Foreskin keratinocyte (primary cell): ENCODE measurements at places on chromosomes 6 and 20. TPM values are rescaled to one million over a fixed set of nuclear protein-coding genes. Genes with fewer than 3 reads are reported as not detected.

GRCh38 chr6:27893836-27894807 is 18.1 kb downstream of the OR2B2 start:
- peak; percentile 93 for DNase-seq

DNA sequence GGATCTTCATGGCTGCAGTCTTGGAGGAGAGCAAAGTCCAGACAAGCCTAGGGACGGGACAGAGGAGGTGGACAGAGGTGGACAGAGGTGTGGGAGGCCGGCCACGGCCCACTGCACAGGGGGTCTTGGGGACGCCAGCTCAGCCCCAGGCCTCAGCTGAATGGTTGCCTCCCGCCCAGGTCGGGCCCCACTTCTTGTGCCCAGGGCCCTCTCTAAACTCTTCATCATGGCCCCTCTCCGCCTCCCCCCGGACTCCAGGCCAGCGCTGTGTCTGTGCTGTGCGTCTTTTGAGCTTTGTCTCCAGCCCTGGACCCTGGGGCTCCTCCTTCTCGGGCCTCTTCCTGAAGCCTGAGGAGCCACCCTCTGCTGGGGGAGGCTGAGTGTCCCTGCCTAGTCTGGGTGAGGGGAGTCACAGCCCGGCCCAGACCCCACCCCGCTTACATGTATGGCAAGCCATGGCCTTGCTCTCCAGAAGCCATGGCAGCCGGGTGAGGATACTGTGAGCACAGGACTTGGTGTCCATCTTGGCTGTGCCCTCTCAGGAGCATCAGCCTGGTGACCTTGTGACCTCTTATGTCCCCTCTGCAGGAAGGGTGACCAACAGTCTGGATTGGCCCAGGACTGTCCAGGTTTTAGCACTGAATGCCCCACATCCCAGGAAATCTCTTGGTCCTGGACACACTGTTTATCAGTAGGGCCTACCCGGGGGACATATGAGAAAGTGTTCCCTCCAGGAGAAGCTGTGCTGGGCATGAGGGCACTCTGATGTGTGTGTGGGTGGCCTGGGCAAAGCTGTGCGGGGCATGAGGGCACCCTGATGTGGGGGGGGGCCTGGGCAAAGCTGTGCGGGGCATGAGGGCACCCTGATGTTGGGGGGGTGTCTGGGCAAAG is 9.4 kb upstream of the NPBWR2 start:
- no peak for DNase-seq

- DNase-seq, result no peak
These were observed 43.0 kb downstream of the RALGAPB start for GRCh38 chr20:38515631-38516030.

DNA sequence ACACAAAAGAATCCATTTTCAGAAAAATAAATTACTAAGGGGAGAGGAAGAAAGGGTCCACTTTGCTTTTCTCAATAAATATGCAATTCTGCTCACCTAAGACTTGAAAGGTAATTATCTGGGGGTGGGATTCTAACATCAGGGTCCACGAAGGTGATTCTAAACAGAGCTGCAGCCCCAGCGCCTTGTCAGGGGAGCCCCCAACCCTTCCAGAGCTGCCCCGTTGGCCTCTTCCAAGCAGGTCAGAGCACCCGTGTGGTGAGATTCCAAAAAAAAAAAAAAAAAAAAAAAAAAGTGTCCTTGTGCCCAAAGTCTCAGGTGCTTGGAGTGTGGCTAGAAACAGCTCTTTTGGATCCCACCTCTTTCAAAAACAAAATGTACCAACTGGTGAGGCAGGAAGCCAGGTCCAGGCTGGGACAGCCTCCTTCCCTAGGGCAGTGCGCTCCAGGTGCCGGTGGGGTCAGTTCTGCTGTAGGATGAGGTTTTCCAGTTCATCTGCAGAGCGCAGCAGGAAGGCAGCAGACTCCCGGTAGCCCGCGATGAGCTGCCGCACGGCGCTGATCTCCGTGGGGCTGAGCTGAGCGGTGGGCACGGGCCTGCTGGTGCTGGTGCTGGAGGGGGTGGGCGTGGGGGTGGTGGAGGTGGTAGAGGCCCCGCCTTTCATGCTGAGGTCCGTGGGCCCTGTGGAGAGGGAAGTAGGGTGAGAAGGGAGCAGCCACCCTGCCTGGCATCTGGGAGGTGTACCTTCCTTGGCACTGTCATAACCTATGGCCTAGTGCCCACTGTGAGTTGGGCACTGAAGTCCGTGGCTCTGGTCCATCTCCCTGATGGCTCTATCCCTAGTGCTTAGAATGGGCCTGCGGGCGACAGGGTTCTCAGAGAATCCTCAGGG is 89.3 kb downstream of the ASXL1 start:
- DNase-seq, result no peak

DNA sequence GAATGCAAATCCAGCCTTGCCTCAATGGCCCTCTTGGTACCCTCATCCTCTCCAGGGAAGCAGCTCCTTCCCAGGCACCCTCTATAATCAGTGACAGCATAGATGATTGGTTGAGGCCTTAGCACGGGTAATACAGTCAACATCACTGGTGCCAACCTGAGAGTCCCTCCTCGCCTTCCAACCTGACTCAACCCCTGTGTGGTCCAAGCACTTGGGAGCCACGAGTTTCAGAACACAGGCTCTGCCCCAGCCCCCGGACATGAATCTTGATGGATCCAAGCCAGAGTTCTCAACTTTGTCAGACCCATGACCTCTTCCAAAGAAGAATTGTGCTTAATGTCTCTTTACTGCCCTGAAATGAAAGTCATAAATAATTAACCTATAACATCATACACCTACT is 213.9 kb downstream of the PREX1 start:
- DNase-seq, result no peak

DNA sequence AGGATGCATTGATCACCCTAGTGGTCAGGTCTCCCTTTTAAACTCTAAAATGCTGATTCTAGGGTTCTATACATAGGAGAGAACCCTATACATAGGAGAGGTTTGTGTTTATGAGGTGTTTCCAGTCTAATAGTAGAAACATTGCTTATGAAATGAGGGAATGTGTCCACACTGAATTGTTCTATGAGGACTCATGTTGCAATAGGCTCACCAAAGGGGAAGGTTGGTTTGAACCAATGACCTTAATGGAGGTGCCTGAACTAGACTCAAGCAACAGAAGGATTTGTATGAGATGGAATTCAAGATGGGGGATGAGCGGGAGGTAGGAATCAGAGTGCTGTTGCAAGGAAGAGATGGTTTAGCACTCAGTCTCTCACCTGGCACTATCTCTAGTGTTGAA is 33.5 kb upstream of the UBR2 start:
- no peak for DNase-seq

DNA sequence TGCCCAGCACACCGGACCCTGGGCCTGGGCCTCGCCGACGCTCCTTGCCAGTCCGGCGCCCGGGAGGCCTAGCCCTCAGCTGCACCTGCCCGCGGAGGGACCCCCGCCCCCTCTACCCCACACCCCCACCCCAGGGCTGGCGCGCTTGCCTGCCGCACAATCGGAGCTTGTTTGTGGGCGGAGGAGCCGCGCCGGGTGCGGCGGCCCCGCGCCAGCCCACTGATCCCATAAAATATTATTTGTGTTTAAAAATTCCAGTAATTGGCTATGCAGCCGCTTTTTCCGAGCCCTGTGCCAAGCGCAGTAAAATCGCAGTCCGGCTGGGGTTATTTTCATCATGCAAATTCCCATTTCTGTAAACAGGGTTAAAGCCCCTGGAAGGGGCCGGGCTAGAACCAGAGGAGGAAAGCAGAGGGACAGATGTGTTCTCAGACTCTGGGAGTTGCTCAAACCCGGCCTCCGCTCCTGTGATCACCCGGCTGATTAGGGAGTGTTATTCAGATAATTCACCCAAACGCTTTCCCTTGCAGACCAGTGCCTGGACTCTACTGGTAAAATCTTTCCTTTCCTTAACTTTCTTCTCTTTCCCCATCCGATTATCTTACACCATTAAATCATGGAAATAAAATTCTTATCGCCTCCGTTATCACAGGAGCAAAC is 93.1 kb downstream of the NCR2 start:
- no peak for DNase-seq

- no peak for DNase-seq
These were observed 153.9 kb upstream of the RAB32 start for GRCh38 chr6:146389740-146390139.

- DNase-seq, result no peak
These were observed 58.0 kb downstream of the SLC35D3 start for GRCh38 chr6:136980070-136980469.

GRCh38 chr6:168120390-168121302 is 41.6 kb upstream of the FRMD1 start:
- DNase-seq, result no peak

- DNase-seq, result no peak
These were observed 16.8 kb downstream of the GNAS-AS1 start for GRCh38 chr20:58833921-58834320.

DNA sequence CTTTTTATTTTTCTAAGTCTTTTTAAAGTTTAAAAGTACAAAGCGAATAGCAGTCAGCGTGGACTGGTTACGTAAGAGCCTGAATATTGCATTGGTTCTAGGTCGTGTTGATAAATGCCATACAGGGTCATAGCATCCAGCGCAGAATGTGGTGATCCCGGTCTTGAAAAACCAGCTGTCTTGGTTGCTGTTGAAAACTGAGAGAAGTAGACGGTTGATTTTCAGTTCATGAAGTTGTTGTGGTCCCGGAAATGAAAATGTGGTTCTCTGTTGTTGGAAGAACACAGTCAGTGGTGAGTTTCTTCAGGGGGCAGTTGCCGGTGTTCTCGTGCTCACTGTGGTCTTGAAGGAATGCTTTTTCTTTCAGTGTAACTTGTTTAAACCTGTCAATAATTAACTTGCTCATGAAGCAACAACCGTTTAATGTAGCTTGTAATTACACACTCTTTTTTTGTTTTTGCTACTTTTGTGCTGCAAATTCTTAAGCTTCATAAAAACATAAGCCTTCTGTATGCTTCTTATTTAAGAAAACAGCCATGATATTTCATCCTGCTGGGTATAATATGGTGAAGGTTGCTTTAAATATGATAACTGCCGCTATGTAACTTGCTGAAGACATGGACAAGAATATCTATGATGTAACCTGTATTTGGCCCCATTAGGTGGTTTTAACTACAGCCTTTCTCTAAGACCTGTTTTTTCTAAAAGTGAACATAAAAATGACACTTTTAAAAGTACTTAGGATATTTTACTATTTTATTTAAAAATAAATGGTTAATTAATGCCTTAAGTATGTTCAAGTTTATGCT is 64.8 kb upstream of the KIF25 start:
- peak; percentile 67 for DNase-seq

DNA sequence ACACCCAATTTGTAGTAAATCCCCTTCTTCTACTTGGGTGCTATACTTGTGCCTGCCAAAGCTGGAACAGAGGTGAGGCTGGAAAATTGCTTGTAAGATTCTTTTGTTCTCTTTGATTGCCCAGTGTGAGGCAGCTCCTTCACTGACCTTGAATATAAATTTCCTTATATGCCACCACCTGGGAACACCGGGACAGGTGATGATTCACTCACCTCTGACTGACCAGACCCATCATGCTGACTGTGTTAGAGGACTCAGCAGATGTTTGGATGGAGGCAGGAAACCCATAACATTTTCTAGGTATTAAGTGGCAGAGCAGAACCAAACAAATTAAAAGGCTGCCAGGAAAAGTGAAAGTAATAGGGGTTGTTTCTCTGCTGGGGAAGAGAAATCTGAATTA is 120.9 kb downstream of the GRM1 start:
- no peak for DNase-seq

- DNase-seq, result no peak
These were observed 259.5 kb upstream of the JARID2 start for GRCh38 chr6:14986370-14986769.

GRCh38 chr20:58906894-58907293 is 54.4 kb downstream of the GNAS start:
- peak; percentile 52 for DNase-seq

DNA sequence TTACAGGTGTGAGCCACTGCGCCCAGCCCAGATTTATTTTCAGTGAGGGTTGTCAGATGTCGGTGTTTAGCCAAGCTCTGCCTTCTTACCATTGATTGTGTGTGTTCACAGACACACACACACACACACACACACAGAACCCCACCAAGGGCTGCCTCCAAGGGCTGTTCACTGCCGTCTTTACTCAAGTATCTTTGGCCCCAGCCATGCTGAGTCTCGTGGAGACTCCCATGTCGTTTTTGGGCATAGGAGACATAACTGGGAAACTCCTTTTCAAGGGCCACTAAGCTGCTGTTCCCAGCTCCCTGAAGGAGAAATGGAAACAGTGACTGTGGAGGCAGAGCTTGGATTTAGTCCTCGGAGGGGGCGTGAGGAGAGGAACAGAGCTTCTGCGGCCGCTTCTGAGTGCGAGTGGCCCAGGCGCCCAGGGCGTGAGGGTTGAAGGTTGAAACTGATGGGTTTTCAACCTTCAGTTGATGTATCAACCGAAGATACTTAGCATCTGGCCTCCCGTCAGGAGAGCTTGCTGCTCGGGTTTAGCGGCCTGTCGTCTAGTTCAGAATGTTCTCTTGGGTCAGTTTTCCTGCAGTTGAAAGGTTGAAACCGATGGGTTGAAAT is 243.6 kb downstream of the TTLL2 start:
- DNase-seq, result no peak

DNA sequence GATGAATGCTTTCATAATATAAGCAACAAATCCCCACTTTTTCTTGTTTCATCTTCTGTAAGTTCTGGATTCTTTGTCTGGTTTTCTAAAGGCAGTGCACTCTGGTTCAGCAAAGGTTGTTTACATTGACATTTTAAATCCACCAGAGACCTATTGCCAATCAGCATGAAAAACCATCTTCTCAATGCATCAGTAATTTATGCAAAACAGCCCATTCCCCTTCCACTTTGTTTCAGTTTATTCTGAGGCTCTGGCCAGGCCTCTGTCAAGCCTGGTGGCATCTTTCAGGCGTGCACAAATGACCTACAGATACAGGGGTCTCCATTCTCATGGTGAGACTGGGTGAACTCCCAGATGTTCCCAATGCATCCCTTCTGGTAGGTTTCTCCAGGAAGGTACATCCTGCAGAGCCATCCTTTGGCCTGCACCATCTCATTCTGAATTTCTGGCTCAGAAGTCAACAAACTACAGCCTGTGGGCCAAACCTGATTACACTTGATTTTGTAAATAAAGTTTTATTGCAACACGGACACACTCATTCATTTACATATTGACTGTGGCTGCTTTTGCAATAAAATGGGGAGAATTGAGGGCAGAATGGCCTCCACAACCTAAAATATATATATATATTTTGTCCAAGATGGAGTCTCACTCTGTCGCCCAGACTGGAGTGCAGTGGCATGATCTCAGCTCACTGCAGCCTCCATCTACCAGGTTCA is 405.4 kb downstream of the PREX1 start:
- no peak for DNase-seq

- no peak for DNase-seq
These were observed 72.6 kb upstream of the STXBP5 start for GRCh38 chr6:147131532-147132128.

Gene CFAP61
- total RNA-seq, result not detected in 2 replicates

Gene MAN1A1
- 39.0 and 39.8 TPM in 2 replicates for total RNA-seq

Gene SYCP2
- 0.28 and 0.34 TPM in 2 replicates for total RNA-seq

Gene FBXO30
- total RNA-seq, result 8.4 and 8.8 TPM in 2 replicates

Gene DEFB132
- total RNA-seq, result not detected in 2 replicates

Gene LINC00237
- total RNA-seq, result not detected in 2 replicates
